ENCODE measurements at places on chromosomes 3 and 15.

- no peak for DNase-seq
Observed at GRCh38 chr15:33780011-33780768, 188.1 kb upstream of the CHRM5 start.

DNA sequence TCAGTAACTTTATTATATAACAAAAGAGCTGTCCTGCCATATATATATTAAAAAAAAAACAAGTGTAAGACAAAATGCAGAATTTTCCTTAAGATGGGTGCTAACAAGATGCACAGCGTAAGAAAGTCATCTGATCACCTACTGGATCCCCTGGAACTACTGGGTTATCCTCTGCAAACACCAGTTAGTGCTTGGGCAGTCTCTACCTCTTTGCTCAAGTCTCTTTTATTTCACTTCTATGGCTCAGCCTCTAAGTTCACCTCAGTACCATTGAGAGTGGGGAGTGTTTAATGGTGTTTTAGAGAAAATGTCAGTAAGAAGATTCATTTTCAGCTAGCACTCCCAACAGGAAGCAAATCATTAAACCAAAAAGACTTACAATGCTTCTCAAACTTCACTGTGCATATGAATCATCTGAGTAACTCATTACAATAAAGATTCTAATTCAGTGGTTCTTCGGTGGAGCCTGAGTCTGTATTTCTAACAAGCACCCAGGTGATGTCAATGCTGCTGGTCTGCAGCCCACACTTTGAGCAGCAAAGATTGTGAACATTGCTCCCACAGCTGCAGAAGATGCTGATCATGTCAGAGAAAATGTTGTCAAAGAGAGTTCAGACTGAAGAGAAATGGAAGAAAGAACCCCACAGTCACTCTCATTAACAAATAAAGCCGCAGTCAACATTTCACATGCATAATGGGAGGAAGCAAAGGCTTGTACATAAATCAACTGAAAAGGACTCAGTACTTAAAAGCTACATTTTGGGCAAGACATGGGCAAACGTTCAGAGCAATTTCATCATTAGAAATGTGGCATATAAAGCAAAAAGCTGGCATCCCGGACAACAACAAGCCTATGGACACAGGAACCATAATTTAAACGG is 227.1 kb upstream of the ATP11B start:
- no peak for DNase-seq

- no peak for DNase-seq
Observed at GRCh38 chr3:31906182-31906581, 74.9 kb downstream of the OSBPL10 start.

DNA sequence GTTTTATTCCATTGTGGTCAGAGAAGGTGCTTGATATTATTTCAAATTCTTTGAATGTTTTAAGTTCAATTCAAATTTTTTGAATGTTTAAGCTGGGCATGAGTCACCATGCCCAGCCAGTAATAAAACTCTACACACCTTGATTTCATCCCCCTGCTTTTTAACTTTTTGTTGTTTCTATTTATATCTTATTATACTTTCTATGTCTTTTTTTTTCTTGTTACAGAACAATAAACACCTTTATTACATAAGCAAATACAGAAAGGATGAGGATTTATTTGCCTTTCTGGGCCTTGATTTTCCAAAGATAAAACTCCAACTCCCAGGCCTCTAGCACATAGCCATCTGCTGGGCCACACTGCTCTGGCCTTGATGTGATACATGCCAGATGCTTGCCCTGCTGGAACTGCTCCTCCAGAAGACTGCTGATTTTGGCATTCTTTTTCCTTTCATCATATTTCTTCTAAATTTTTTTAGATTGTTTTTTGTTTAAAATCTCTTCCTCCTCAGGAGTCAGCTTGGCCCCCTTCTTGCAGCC is 14.0 kb downstream of the DNAH12 start:
- no peak for DNase-seq

DNA sequence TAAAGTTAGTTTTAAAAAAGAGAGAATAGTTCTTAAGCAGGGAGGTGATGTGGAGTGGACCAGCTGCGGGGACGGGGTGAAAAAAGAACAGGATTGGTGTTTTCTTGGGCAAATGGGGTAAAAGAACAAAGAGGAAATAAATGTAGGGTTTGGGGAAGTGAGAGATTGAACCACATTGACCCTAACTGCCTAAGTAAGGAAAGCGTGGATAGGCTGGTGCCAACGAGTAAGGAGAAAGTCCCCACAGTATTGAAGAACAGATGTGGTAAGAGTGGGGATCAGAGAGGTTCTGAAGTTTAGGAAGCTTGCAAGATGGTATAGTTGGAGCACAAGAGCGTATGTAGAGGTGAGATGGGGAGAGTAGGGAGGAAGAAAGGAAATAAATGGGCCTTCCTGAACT is 17.0 kb downstream of the IREB2 start:
- DNase-seq: no peak

DNA sequence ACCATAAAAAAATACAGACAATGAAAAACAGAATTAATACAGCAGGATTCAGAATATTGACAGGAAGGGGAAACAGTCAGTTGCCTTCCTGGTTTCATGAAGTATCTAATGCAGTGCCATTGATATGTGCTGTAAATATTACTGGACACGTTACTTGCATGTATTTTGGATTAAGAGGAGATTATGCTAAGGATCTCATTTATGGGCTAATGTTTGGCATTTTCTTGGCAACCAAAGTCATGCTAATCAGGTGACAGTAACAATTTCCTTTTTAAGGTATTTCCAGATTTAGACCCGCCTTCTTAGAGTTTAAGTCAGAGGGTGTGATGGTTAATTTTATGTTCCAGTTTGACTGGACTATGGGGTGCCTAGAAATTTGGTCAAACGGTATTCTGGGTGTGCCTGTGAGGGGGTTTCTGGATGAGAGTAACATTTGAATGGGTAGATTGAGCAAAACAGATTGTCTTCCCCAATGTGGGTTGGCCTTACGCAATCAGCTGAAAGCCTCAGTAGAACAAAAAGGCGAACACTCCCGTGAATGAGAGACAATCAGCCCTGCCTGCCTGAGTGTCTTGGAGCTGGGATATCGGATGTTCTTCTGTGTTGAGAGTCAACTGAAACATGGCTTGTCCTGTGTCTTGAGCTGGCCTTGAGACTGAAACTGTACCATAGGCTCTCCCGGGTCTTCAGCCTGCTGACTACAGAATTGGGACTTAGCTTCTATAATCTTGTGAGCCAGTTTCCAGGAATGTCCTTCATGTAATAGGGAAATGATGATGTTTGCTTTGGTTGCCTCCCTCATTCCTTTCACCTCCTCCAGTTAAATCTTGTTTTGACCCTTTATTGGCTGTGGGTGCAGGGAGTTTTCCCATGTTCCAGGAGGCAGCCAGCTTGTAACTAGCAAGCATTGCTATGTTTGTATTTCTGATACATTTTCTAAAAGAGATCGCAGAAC is 10.5 kb downstream of the SQOR start:
- DNase-seq: no peak

DNA sequence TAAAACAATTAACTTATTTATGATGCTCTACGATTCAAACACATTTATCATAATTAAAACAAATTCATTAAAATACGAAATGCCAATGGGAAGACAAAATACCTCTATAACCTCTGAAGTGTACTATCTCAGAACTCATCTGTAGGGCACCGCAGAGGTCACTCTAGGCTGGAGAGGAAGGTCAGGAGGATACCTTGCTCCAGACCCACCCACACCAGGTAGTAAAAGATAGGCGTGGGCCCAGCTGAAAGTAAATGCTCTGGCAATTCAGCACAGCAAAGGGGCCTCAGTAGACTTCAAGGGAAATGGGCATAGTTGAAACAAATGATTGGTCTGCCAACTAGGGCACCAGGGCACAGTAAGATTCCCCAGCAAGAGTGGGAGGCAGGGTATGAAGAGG is 26.0 kb upstream of the SPPL2A start:
- no peak for DNase-seq

All from activated CD4-positive, alpha-beta T cell treated with anti-CD3 and anti-CD28 coated beads for 24 hours (primary cell).